SW480 (cell line): ENCODE measurements at places on chromosomes 7 and 10.

- DNase-seq = peak; percentile 75
Observed at GRCh38 chr7:79272066-79272669, 181.3 kb downstream of the MAGI2 start.

- DNase-seq = no peak
Observed at GRCh38 chr7:81944058-81944457, 174.2 kb upstream of the HGF start.

DNA sequence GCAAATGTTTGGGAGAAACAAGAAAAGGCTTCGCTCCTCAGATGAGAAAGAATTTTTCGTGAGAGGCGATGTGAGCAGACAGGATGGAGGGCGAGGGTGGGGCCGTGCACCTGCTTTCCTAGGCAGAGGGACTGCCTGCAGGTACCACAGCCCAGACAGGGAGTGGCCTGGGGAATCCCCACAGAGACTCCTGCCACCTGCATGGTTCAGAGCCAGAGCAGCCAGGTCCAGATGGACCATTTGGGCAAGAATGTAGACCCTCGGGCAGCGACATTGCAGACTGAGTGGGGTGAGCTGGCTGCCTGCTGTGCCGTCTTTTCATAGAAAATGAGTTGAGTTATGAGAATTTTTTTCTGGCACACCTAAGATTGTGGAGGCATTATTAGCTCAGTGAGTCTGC is 216.8 kb downstream of the SNX10 start:
- DNase-seq = peak; percentile 78

DNA sequence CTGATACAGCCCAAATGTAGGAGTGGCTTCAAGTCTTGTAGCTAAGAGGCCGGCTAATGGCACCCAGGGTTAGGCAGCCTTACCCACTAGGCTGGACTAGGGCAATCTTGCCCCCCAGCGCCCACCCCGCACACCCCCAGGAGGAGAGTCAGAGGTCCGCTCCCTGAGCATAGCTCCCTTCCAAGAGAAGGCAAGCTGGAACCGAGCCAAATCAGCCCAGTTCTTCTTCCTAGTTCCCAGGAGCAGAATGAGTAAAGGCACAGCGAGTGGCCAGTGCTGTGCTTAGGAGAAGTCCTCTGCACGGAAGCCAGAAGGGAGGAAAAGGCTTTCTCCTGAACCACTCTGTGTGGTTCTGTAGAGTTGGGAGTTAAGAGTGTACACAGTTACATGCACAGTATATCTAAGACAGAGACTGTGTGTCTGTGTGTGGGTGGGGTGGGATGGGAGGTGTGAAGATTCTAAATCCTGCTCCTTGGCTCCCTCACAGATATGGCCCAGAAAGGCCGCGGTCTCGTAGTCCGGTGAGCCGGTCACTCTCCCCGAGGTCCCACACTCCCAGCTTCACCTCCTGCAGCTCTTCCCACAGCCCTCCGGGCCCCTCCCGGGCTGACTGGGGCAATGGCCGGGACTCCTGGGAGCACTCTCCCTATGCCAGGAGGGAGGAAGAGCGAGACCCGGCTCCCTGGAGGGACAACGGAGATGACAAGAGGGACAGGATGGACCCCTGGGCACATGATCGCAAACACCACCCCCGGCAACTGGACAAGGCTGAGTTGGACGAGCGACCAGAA is 59.7 kb upstream of the PDCD4 start:
- DNase-seq = no peak

GRCh38 chr10:16817125-16818019 is at the start of gene RSU1:
Gene RSU1, minus strand, starts transcription at chr10:16817424. Its CDS starts 343 bp downstream, at chr10:16817081.
- peak; percentile 99 for DNase-seq

- DNase-seq = no peak
Observed at GRCh38 chr10:89548673-89549072, 13.3 kb upstream of the SLC16A12 start.

GRCh38 chr7:120724448-120724847 is 133.5 kb downstream of the TSPAN12 start:
- DNase-seq = no peak

- peak; percentile 25 for DNase-seq
Observed at GRCh38 chr10:95201736-95202135, 7.7 kb downstream of the ACSM6 start.

DNA sequence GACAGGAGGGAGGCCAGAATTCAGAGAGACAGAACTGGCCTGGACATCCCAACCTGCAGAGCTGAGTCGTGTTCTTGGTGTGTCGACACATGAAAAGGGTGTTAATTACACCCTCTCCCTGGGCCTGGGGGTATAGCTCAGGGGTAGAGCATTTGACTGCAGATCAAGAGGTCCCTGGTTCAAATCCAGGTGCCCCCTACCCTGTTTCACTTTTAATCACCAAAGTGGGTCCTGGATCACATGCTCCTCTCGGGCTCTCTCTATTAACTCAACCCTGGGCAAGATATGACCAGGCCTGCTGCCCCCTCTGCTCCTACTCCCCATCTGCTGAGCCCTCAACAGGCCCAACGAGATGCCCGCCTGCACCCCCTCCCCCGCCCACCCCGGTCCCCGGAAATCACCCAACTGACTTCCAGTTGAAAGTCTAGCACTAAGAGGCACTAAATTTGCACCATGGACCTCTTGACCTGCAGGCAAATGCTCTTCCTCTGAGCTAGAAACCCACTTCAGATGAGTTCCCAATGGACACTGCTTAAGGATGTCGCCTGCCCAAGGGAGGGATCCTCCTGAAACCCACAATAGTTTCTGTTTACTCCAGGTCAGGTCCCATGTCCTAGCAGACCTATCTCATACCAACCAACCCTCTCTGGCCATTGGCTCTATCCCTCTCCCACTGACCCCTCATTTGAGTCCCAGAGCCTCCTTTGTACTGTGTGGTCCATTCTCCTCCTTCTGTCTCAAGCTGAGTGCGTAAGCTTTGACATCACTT is 137.6 kb downstream of the ZNF467 start:
- DNase-seq = peak; percentile 36

GRCh38 chr10:63255316-63255715 is 122.2 kb downstream of the NRBF2 start:
- DNase-seq = no peak

GRCh38 chr10:89479771-89480446 is 55.5 kb downstream of the SLC16A12 start:
- DNase-seq = no peak
